ENCODE measurements at places on chromosomes 1 and 21.

DNA sequence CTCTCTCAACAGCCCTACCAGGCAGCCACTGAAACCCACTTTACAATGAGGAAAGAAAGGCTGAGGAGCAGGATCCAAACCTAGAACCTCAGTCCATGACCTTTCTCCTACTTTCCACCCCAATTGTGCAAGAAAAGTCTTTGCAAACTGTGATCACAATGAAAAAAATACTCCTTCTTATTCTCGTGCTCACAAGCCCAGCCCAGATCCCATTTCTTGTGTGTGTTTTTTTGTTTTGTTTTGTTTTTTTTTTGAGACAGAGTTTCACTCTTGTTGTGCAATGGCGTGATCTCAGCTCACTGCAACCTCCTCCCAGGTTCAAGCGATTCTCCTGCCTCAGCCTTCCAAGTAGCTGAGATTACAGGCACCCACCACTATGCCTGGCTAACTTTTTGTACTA lies 97.7 kb downstream of the CRYAA start:
- DNase-seq: no peak

DNA sequence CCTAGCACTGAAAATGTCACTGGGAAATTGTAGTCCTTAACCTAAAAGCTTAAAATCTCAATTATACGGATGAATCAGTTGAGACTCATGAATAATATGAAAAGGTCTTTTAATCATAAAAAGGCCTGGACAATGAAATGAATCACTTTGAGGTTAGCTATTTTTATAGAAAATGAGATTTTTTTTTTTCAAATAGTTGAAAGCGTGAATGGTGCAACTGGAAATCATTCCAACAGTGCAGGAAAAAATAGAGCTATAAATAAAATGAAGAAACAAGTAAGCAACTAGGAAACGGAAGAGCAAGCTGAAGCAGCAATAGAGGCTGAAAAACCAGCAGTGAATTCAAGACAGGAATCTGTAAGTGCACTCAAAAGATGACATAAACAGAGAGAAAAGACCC lies 142.9 kb downstream of the BACH1 start:
- DNase-seq: no peak

DNA sequence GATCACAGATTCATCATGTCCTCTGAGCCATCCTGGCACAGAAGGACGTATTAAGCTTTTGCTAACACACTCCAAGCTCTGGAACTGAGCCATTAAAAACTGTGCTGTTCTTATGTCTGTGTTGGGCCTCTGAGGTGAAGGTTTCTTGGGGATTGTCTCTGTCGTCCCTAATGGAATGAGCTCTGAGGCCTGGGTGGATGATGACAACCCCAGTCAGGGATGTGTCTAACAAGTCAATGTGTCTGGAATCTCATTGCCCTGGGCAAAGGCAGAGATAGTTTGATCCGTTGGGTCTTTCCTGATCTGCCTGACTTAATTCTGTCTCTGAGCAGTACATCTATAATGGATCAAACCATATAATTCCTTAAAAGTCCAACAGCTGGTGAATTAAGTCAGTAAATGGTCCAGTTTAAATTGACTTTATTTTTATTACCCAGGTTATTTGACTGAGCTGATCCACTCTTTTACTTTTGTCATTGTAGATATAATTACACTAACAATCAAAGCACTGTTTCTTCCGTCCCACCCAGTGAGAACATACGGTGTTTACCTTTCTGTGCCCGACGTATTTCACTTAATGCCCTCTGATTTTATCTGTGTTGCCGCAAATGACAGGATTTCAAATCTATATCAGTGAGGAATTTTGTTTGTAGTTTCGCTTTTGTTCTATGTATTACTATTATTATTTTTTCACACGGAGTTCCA lies 38.8 kb upstream of the OR2B11 start:
- DNase-seq: no peak

DNA sequence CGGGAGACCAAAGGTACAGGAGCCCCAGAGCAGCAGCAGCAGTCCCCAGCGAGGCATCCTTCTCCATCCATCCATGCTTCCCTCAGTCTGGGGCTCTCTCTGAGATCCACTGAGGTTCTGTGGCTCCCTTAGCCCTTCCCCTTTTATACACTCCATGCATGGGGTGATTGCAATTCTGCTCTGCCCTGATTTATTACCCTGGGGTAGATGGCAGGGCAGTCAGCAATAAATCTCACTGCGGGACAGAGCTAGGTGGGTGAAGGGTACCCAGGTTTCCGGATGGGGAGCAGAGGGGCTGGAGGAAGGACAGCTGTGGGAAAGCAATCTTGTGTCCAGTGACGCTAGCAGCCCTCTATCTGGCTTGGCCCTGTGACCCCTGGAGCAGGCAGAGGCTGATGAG lies at the start of gene REN:
Gene REN, minus strand, starts transcription at position 119 of the 400 bp plus-strand sequence. Its CDS starts 44 bp downstream, at position 75.
- no peak for DNase-seq

DNA sequence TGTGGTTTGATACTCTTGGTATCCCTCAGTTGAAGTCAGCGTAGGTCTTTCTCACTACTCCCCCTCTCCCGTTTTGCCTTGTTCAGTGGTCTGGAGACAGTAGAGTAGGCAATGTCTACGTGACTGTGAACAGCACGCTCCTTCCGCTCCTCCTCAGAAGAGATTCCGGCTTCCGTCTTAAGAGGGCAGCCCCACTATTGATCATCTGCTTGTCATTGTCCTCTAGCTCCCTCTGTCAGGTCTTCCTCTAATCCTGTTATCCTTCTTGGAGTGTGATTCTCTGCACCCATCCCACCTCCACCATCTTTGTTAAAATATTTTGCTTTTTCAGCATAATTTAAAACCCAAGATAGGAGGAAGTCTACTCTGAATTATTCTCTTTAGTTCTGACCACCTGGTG lies 129.9 kb upstream of the KCNK2 start:
- DNase-seq: no peak
